Neural progenitor cell (in vitro differentiated cells): ENCODE measurements at places on chromosomes 1 and 21. TPM values are rescaled to one million over a fixed set of nuclear protein-coding genes. Genes with fewer than 3 reads are reported as not detected.
A peak's percentile ranks its signal among the peaks of the same experiment; 100 is the strongest.

GRCh38 chr1:55071477-55071876, 32.1 kb downstream of the PCSK9 start:
- peak; percentile 76 for DNase-seq

- DNase-seq = peak; percentile 81
Measured at GRCh38 chr1:11337580-11338073, 64.6 kb downstream of the UBIAD1 start.

GRCh38 chr1:223144431-223144830, 1.4 kb upstream of the TLR5 start:
- no peak for DNase-seq

DNA sequence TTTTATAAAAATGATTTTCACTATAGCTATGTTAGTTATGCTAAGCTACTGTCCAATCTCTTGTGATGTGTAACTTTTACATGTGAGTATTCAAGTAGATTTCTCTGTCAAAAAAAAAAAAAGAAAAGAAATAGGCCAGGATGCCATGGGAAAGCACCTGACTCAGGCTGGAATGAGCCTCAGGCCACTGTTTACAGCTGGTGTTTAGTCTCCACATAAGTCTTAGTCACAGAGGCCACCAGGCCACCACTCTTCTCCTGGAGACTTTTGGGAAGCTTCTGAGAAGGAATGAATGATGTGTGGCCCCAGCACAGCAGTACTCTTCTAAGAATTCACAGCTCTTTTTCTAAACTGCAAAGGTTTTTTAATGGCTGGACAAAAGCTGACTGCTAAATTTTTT, 48.9 kb downstream of the CHML start:
- no peak for DNase-seq

GRCh38 chr1:240462766-240463395, 149.1 kb downstream of the GREM2 start:
- no peak for DNase-seq

- no peak for DNase-seq
Measured at GRCh38 chr1:172845371-172845770, 186.5 kb downstream of the FASLG start.

- DNase-seq = no peak
Measured at GRCh38 chr1:31618916-31619846, 1.7 kb downstream of the HCRTR1 start.

- no peak for DNase-seq
Measured at GRCh38 chr21:34702341-34703170, 33.8 kb downstream of the CLIC6 start.

DNA sequence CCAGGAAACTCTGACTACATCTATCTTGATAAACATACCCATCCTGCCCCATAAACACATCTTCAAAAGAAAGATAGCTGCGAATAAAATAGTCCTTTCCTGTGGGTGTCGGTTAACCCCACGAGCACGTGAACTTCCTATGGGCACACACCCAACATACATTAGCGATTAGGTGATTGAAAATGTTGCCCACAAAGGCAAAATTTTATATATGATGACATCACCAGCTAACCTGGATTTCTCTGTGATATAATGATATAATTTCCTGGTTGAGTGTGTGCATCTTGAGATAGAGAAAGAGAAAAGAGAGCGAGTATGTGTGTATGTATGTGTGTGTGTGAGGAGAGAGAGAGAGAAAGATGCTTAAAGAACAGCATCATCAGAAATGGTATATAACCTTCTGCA, 296.1 kb downstream of the PTPRC start:
- no peak for DNase-seq

GRCh38 chr1:55061706-55062321, 22.5 kb downstream of the PCSK9 start:
- DNase-seq = no peak

DNA sequence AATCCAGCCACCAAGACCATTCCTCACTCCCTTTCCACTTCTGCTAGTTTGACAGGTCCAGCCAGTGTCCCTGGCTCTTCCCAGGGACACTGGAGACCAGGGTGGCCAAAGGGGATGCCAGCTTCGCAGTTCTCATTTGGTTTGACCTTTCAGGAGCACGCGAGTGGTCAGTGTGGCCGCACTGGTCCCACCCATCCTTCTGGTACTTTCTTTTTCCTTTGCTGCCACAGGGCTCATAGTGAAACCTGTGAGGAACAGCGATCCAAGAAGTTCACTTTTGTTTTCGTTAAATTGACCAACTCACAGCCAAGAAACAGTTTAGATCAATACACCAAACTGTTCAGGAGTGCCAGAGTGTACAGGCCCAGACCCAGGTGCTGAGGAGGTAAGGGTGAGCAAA, 14.4 kb upstream of the EVA1B start:
- DNase-seq = no peak

DNA sequence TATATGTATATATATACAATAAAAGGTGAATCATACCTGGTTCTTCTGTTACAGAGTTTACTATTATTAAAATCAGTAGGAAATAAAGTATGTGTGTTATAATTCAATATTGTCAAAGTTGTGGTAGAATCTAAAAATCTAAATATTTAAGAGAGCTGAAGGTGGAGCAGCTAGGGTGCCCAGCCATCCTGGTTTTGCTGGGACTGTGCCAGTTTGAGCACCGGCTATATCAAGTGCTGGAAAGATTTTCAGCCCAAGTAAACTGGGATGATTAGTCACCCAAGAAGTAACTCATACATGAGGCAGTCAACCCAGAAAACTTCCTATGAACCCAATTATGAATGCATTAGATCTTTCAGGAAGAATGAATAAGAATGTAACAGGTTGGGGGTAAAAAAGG, 16.9 kb upstream of the KRTAP19-5 start:
- DNase-seq = no peak

GRCh38 chr1:7177438-7178146, 392.3 kb downstream of the CAMTA1 start:
- DNase-seq = peak; percentile 52

GRCh38 chr1:52925571-52926005, 1.5 kb upstream of the SCP2 start:
- no peak for DNase-seq

- DNase-seq = no peak
Measured at GRCh38 chr1:89547563-89548116, 23.0 kb downstream of the LRRC8B start.

DNA sequence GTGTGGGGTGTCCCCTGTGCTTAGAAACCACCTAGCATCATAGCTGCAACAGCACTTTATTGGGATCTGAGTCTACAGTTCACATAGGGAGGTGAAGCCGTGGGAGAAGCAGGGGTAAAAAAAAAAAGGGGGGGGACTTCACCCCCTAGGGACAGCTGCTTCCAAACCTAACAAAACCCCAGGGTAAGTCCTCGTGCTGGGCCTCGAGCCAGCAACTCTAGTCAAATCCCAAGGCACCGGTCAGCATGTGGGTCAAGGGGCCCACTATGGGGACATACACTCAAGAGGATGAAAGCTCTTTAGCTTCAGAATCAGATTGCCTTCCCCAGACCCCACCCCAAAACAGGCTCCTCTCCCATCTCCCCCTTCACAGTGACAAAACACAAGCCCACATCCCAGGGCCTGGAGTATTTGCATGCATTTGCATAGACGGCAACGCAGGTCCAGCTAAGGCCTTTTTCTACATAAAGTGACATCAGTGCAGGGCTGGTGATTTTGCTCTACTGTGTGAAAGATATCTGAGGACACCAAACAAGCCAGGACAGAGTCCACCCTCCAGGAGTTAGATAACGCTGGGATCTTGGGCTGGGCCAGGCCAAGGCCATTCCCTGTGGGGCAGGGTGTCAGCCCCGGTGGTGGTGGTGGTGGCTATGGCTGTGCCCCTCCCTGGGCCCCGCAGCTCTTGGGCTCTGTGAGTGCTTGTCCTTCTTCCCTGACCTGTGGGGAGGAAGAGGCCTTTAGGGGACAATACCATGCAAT, 8.1 kb upstream of the PMVK start:
- DNase-seq = no peak

GRCh38 chr1:38361566-38361965, 315.0 kb upstream of the POU3F1 start:
- DNase-seq = no peak

- DNase-seq = no peak
Measured at GRCh38 chr1:11841245-11842153, 6.1 kb downstream of the NPPA start.

GRCh38 chr1:70487459-70487815, 76.4 kb downstream of the CTH start:
- DNase-seq = no peak

DNA sequence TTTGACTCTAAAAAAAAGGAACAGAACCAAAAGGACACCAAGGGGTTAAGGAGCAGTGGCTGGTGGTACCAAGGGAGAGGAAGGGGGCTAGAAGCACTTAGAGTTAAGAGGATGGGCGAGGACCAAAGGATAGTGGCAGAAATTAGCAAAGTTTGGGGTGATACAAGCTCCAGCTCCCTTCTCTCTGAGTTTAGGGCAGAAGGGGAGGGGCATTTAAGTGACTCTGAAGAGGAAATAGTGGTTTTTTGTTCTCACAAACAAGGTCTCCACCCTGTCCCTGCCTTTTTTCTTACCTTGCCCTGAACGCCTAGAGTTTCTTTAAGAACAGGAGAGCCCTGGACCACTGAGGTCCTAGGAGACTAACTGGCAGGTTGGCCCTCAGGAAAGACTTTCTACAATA, 3.3 kb downstream of the CDC42SE1 start:
- no peak for DNase-seq

GRCh38 chr1:105636052-105636451, 1420.4 kb upstream of the PRMT6 start:
- peak; percentile 13 for DNase-seq

GRCh38 chr1:167499664-167500101, 18.6 kb downstream of the CD247 start:
- DNase-seq = no peak

- peak; percentile 16 for DNase-seq
Measured at GRCh38 chr21:45768740-45769048, 125.2 kb downstream of the PCBP3 start.

DNA sequence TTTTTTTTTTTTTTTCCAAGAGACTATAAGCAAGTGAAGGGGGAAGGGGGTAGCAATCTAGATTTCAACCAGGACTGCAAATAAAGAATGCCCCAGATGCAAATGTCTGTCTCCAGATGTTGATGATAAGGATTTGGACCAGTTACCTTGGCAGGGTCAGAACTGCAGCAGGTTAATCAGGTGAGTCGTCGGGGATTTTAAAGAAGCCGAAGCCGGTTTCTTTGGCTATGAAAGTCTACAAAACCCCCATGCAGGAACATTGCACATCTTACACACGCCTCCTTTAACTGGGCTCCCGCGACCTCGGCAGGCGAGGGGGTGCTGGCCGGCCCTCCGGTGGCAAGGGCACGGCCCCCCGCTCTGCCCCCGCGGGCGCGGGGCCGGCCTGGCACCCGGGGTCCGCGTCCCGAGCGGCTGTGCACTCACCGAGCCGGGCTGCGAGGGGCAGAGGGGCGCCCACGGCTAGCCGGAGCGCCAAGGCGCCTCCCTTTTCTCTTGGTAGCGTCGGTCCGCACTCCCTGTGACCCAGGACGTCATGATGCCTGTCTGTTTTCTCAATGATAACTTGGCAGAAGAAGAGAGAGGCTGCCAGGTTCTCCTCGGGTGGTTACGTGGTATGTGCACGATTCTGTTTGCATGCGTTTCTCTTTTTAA, 366.3 kb upstream of the ESRRG start:
- peak; percentile 63 for DNase-seq

DNA sequence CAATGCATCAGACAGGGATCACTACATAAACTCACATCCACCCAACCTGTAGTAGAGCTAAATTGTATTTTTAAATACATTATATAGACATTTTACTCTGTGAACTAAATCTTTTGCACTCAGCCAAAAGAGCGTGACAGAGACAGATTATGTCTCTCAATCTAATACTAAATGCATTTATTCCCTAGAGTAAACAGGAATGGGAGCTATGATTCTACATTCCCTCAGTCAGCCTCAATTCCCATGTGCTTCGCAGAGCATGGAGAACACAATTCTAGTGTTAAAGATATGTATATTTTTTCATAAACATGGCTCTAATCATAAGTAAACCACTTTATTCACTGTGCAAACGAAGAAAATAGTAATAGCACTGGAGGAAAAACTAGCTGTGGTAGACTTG, 16.5 kb downstream of the PIGK start:
- no peak for DNase-seq

DNA sequence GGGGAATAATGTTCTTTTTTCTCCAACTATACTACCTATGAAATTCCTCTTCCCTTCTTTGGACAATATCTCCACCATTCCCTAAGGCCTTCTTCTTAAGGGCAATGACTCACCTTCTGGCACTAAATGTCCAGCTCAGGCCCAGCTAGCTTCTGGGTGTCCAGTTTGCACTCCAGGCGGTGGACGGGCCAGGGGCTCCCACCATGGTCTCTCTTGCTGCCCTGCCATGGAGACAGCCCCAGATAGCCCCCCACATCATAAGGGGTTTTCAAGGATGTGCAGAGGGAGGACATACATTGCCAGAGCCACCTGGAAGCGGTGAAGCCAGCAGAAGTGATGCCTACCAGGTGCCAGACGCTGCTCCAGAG, 43.8 kb downstream of the C1orf198 start:
- DNase-seq = no peak

- no peak for DNase-seq
Measured at GRCh38 chr1:244665771-244666217, 12.9 kb downstream of the DESI2 start.

DNA sequence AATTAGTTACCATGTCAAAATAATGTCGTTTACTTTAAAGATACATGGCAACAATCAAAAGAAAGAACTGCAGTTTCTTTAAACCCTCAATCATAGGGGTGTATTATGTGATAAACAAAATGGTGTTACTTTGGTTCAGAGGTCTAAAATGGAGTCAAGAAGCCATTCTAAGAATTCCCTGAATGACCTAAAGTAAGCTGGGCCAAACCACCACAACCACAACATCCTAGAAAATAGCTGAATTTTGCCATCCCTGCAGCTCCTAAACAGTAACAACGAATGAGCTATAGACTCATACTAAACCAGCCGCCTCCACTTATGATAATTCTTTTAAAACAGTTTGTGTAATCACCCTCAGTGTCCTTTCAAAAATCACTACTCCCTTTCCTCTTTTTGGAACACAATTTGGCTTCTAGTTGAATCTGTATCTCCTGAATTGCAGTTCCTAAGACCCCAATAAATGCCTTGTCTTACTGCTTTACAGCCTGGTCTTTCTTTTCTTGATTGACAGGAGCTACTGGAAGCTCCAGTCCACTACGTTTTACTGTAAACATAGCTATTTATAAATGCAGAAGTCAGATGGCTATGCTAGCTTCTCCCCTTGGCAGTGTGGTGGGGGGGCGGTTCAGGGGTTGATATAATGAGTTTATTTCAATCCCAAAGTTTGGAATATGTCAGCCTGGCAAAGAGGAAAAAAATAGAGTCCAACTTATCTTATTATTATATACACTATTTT, 84.3 kb downstream of the PLPPR4 start:
- no peak for DNase-seq

The KIAA1614 gene
- total RNA-seq = 0.56 and 3.8 TPM in 2 replicates

The RAP1GAP gene
- total RNA-seq = 2.6 and 3.9 TPM in 2 replicates

The SPATA21 gene
- not detected in 2 replicates for total RNA-seq

The MROH9 gene
- not detected in 2 replicates for total RNA-seq

The CRYAA gene
- total RNA-seq = not detected in 2 replicates

The LMX1A gene
- 6.6 and 8.7 TPM in 2 replicates for total RNA-seq

The ST6GALNAC3 gene
- total RNA-seq = 13.4 and 23.6 TPM in 2 replicates

The HSPB7 gene
- not detected in 2 replicates for total RNA-seq

The STUM gene
- total RNA-seq = 0.19 TPM in 1 of 2 replicates, not detected in the other

The TRAPPC10 gene
- 19.8 and 23.2 TPM in 2 replicates for total RNA-seq

The SHISAL2A gene
- 0.11 and 0.87 TPM in 2 replicates for total RNA-seq

The UBE2G2 gene
- total RNA-seq = 76.7 and 83.1 TPM in 2 replicates

The HES3 gene
- 5.5 and 22.2 TPM in 2 replicates for total RNA-seq

The IPP gene
- total RNA-seq = 10.0 and 15.0 TPM in 2 replicates
